ENCODE measurements at places on chromosomes 4 and X. TPM values are rescaled to one million over a fixed set of nuclear protein-coding genes. Genes with fewer than 3 reads are reported as not detected.

PRAF2 gene
- polyA plus RNA-seq, result 50.7 TPM

FAT4 gene
- not detected for polyA plus RNA-seq

DMRTC1B gene
- polyA plus RNA-seq, result 1.2 TPM

ZC4H2 gene
- 8.7 TPM for polyA plus RNA-seq

BTK gene
- polyA plus RNA-seq, result 0.12 TPM

ADH7 gene
- polyA plus RNA-seq, result not detected

RTL9 gene
- not detected for polyA plus RNA-seq

GAGE12H gene
- not detected for polyA plus RNA-seq

UBA1 gene
- 176 TPM for polyA plus RNA-seq

Data from naive thymus-derived CD8-positive, alpha-beta T cell (primary cell).